ENCODE measurements at places on chromosomes 7 and 10.

DNA sequence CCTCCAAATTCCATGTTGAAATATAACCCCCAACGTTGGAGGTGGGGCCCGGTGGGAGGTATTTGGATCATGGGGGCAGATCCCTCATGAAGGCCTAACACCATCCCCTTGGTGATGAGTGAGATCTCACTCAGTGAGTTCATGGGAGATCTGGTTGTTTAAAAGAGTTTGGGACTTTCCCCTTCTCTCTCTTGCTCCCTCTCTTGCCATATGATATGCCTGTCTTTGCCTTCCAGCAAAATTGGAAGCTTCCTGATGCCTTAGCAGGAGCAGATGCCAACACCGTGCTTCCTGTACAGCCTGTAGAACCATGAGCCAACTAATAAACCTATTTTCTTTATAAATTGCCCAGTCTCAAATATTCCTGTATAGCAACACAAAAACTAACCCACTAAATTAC is 55.7 kb upstream of the CDK1 start:
- DNase-seq: no peak

DNA sequence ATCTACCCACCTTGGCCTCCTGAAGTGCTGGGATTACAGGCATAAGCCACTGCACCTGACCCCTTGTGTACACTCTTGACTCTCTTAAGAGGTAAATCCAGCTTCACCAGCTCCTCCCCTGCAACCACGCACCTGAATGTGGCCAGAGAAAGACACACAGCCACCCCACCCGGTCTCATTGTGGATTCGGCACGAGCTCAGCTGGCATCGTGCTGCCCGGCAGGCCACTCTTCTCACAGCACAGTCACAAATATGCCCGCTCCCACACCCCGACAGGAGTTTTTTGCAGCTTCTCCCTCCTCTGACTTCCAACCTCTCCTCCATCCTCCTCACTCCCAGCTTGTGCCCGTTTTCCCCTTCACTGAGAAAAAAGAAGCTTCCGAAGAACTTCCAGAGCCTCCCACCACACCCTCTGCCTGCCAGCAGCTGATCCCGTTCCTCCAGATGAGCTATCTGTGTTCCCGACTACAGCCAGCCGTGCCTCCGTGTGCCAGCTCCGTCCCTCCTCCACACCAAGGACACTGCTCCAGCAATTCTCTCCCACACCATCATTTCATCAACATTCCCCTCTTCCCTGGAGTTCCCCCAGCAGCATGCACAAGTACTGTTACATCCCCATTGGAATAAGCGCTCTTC is 8.0 kb upstream of the SMARCD3 start:
- DNase-seq: no peak

GRCh38 chr7:35550831-35551230 is 144.1 kb downstream of the HERPUD2 start:
- no peak for DNase-seq

- no peak for DNase-seq
These were observed 417.0 kb upstream of the FOXK1 start for GRCh38 chr7:4265066-4265465.

DNA sequence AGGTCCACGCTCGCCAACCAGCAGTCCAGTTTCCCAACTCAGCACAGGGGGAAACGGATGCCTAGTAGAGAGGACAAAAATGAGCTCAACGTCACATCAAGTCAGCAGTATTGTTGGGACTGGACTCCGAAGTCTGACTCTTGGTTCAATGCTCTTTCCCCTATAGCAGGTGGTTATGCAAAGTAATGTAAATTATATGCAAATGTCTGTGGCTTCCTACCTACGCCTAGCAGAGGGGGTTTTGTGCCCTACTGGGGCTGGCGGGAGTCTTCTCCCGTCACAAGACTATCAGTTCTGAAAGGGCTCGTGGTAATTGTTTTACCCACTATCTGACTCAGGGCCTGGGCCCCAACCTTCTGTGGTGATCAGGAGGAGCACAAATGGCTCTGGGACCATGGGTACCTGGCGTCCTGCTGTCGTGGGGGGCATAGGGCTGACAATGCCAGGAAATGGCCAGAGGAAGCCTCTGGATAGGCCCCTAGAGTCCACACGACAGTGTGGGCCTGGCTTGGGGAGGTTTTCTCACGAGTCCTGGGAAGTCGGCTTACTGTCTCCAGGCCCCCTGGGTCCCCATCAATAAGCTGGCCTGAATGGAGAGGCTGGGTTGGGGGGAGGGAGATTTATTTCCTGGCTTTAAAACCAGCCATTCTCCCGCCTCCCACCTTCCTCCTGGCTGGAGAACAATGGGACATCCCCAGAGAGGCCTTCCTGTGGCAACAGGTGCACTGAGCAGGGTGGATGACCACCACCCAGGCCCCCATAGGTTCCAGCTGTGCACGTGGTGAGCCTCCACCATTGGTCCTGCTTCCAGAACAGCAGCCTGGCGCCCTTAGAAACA is 41.8 kb downstream of the UNC5B start:
- no peak for DNase-seq

GRCh38 chr7:3250725-3251124 is 50.3 kb upstream of the SDK1 start:
- DNase-seq: no peak

DNA sequence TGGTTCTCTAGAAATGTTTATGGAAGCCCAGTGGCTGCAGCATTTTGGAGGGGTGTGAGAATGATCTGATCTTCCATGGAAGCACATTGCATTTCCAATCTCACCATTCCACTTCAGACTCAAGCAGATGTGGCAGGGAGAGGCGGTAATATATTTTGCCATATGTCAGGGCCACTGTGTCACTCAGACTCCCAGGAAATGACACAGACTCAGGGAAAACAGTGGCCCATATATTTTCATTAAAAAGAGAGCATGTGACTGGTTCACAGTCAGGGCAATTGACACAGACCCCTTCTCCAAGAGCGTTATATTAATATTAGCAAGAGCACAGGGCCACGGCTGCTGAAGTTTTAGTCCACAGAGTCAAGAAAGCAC is 149.3 kb upstream of the NRP1 start:
- DNase-seq: no peak

GRCh38 chr7:72321081-72321480 is 91.1 kb downstream of the CALN1 start:
- DNase-seq: no peak

DNA sequence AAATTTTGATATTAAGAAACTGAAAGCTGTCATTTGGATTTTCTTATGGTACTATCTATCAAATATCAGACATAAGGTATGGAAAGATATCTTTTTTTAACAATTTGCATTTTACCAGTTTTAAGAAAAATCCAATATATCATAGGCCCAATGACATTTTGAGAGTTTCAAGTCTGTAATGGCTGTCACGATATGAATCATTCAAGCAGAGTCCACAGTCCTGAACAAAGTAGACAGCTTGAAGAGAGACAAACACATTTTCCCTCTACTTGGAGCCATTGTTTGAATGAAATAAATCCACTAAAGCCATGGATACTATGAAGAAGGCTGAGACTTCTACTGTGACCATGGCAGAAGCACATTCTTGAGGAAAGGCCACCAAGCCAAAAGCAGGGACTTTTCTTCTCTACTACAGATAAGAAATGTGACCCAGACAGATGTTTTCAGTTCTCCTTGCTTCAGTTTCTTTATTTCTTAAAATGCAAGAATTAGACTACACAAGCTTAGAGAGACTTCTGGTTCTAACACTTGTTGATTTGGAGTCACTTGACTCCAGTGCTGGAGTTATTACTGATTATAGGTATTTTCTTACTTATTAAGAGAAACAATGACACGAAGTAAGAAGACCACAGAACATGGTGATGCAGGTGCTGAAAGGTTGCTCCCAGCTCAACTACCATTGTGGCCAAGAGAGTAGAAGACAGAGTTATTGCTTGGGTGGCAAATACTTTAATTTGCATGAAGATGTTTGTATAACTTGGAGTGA is 429.1 kb downstream of the KIF20B start:
- DNase-seq: no peak

GRCh38 chr10:117137911-117138642 is at the start of gene VAX1:
Gene VAX1, minus strand, starts transcription at chr10:117138270. Its CDS starts 214 bp downstream, at chr10:117138056.
- no peak for DNase-seq

- DNase-seq: no peak
These were observed 44.6 kb downstream of the VSTM4 start for GRCh38 chr10:49070701-49071100.

GRCh38 chr10:325282-325681 is 190.0 kb downstream of the ZMYND11 start:
- DNase-seq: no peak
